ENCODE measurements at places on chromosomes 2 and 18.
A peak's percentile ranks its signal among the peaks of the same experiment; 100 is the strongest.

DNA sequence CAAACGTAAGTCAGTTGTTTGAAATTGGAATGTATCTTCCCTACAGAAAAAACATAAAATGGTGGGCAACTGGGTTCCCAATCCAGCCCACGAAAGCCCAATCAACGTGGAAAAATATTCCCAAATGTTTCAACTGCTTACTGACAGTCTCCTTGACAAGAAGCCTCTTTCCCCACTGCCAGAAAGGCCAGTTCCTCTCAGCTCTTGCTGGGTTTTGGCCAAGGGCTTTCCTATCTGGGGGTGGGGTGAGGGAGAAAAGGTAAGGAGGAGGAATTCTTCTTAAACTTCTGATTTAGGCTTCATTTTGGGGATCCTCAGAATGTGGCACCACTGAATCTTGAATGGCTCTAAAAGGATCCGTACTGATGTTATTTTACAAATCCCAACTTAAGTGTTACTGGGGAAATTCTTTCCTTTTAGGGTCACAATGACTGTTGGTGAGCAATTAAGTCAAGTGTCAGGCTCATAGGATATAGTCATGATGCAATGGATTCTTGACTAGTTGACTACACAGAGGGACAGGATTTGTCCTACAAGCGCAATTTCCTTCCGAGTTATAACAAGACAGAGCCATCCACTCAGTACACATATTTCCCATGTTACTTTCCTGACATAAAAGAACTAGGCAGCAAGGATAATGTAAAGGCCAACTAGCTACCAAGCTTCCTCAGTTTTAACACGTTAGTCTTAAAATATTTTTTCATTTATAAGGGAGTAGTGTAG, 73.6 kb downstream of the SPRED2 start:
- DNase-seq = no peak

GRCh38 chr2:96987301-96987909, 1.0 kb upstream of the FAM178B start:
- no peak for DNase-seq

DNA sequence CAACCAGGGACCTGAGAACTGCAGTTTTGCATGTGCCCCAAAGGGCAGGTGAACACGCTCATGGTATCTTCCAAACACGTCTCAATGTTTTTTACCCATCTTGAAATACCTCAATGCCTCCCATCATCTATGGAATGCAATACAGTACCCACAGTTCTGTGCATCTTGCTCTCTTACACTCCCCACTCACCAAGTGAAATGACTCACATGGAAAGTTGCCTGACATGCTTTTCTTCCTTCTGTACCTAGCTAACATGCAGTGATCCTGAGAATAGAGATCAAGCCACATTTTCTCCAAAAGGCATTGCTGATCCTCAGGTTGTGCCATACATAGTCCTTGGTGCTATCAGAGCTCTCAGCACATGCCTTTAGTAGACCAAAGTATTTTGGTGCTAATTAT, 373.9 kb downstream of the GPD2 start:
- DNase-seq = no peak

DNA sequence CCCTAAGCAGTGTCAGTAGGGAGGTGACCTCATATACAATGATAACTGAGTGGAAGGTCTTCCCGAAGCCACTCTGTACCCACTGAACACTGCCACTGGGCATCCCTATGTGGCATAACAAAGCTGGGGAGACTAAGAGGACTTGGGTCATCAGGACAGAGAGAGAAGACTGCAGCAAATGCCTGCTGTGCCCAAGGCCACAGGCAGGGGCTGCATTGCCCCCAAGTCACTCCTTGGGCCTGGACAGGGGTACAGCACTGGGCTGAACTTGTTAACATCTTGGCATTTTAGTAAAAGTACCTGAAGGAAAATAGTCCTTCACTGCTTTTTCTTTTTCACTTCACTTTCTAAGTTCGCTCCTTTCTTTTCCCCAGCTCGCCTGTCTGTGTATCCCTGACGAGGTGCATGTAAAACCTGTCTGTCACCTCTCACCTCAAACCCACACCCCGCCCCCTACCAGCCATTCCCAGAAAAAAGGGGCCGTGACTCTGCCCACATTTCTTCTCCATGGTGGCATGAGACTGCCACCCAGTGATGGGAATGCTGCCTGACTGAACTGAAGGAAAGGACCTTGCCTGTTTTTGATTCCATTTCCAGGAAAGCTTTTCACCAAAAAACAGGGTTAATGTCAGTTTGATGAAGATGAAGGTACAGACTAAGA, 62.9 kb downstream of the MTHFD2 start:
- DNase-seq = peak; percentile 4

GRCh38 chr18:25239151-25239550, 112.8 kb downstream of the ZNF521 start:
- DNase-seq = no peak

GRCh38 chr2:15685143-15685542, 93.5 kb downstream of the DDX1 start:
- no peak for DNase-seq

GRCh38 chr2:103887625-103888024, 966.3 kb upstream of the POU3F3 start:
- no peak for DNase-seq

- DNase-seq = no peak
Measured at GRCh38 chr2:217909156-217909820, 93.5 kb downstream of the TNS1 start.

- DNase-seq = no peak
Measured at GRCh38 chr2:176166272-176166671, 9.2 kb downstream of the HOXD3 start.

GRCh38 chr2:74760875-74761630, 72.9 kb upstream of the HK2 start:
- DNase-seq = no peak

DNA sequence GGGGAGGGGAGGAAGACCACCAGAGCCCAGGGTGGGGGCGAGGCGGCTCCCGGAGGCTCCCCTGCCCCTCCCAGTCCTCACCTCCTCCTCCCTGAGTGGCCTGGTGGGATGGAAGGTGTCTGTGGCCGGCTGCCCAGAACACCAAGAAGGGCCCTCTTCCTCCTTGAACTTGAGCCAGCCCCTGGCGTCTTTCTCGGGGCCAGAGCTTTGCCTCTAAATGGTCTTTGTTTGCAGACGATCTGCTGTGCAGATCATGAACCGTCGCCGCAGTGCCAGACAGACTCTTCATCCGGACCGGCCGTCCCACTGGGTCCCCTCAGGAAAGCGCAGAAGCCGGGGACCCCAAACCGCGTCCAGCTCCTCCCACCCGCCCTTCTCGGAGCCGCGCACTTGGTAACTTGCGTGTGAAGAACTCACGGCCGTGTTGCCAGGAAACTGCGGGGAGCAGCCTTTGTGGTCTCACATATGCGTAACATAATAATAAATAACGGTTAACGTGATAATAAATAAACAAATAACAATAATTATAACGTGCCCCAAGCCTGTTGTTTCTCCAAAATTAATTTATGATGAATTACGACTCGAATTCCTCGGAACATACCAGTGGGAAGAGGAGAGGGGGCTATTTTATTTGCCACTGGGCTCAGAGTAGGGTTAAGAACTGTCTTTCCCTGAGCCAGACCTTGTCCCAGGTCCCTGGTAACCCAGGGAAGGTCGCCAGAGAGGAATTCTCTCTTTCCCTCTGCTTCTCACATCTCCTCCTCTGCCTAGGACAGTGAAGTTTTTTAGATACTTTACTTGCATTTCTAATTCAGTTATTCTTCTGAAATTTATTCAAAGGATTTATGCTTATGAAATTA, 41.0 kb downstream of the PTGR3 start:
- DNase-seq = no peak

DNA sequence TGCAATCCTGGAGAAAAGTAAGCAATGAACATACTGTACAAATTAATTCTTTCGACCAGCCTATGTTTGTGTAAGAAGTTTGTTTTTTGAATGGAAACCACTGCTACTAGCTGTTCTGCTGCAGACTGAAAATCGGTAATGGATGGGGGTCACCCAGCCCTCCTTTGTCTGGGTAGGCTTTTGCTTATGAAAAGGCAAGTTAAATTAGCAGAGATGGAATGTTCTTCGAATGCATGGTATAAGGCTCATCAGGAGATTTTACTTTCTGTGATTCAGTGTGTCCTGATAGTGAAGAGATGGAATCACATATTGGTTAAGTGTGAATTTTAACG, 53.8 kb downstream of the EEF1B2 start:
- DNase-seq = no peak

DNA sequence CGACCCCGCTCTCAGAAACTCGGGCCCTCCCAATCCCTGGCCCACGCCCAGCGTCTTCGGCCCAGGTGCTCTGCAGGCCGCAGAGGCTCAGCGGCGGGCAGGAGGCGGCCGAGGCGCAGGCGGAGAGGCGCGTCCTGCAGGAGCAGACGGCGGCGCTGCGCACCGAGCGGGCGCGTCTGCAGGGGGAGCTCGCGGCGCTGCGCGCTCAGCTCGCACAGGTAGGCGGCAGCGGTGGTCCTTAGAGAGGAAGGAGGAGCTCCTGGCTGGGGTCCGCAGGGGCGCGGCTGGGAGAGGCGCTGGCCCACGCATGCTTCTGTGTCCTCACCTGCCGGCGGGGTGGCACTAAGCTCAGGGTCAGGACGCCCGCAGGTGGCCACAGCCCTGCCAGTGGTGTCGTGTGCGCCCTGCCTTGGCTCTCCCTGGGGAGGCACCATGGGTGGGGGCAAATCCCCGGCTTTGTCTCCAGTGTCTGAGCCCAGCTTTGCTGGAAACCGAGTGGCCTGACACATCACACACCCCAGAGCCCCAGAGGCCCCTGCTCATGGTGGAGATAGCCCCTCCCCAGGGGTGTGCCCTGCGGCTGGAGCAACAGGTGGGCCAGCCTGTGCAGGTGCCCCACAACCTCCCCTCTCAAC, 14.9 kb upstream of the SNED1 start:
- DNase-seq = no peak

DNA sequence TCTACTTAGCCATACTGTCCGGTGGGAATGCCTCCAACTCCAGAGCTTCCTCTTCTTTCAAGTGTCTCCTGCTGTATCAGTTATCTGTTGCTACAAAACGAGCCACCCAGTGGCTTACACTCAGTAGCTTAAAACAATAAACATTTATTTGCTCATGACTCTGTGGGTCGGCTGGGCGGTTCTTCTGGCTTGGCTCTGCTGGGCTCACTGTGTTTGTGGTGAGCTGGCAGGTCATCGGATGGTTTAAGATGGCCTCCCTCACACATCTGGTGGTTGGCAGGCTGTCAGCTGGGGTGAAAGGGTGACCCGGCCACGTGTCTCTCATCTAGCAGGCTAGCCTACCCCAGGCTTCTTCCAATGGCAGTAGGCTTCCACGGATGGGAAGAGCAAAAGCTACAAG, 122.4 kb upstream of the SLC1A4 start:
- DNase-seq = no peak

GRCh38 chr2:231102772-231103171, 22.1 kb downstream of the HTR2B start:
- no peak for DNase-seq

GRCh38 chr2:63046552-63046951, 4.1 kb upstream of the OTX1 start:
- no peak for DNase-seq

- no peak for DNase-seq
Measured at GRCh38 chr18:11927497-11927896, 19.4 kb upstream of the MPPE1 start.

DNA sequence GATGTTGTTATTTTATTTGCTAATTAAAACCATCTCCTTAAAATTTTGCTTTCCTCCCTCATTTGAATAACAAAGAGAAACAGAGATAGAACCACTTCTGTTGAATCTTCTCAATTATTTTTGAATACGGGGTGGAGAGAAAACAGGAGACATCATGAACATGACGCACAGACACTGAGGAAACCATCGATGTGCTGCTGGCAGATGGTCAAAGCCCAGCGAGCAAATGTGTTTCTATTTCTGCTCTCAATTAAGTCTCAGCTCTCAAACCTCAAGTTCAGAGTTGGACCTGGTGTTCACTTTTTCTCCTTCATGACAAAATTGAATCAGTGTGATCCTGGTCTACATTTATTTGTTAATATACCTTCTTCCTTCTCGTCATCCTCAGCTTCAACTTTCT, 36.1 kb upstream of the TWIST2 start:
- DNase-seq = no peak

- no peak for DNase-seq
Measured at GRCh38 chr2:15674637-15675455, 83.2 kb downstream of the DDX1 start.

DNA sequence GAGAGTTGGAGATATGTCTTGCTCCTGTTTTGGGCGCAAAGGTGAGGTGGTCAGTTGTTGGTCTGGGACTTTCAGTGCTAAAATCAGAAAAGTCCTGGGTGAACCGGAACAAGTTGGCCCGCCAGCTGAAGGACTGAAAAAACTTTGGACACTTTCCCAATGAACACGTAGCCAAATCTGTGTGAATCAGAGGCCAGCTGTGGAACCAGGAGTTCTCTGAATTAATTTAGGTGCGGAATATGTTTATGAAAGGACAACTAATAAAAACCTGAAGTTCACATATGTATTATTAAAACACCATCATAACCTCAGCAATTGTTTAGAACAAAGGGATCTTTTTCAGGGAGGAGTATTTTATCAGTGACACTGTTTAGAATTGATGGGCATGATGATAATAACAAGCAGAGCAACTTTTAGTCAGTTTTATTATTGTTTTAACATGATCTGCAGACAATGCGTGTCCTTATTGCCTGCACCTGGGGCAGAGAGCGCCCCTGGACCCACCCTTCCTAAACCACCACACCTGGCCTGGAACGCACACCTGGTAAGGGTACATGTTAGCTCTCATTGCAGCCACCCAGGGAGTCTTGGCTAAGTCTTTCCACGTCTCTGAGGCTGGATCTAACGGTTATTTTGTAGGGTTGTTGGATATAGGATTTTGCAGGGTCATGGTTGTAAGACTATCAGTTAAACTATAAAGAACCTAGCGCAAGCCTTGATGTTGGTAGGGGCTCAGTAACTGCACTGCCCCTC, 9.9 kb upstream of the ODC1 start:
- no peak for DNase-seq

GRCh38 chr2:215553946-215554345, 118.1 kb upstream of the FN1 start:
- no peak for DNase-seq

GRCh38 chr2:239148495-239149200, 252.2 kb downstream of the HDAC4 start:
- DNase-seq = no peak

GRCh38 chr18:49647496-49648168, 85.8 kb downstream of the LIPG start:
- no peak for DNase-seq

- no peak for DNase-seq
Measured at GRCh38 chr2:222998459-222998858, 53.5 kb upstream of the KCNE4 start.

- no peak for DNase-seq
Measured at GRCh38 chr2:37415128-37415820, 70.8 kb downstream of the QPCT start.

All from NCI-H774 (cell line).